ENCODE measurements at places on chromosomes 3 and 15.

- DNase-seq = no peak
These were observed 1730.4 kb downstream of the SI start for GRCh38 chr3:163347944-163348343.

DNA sequence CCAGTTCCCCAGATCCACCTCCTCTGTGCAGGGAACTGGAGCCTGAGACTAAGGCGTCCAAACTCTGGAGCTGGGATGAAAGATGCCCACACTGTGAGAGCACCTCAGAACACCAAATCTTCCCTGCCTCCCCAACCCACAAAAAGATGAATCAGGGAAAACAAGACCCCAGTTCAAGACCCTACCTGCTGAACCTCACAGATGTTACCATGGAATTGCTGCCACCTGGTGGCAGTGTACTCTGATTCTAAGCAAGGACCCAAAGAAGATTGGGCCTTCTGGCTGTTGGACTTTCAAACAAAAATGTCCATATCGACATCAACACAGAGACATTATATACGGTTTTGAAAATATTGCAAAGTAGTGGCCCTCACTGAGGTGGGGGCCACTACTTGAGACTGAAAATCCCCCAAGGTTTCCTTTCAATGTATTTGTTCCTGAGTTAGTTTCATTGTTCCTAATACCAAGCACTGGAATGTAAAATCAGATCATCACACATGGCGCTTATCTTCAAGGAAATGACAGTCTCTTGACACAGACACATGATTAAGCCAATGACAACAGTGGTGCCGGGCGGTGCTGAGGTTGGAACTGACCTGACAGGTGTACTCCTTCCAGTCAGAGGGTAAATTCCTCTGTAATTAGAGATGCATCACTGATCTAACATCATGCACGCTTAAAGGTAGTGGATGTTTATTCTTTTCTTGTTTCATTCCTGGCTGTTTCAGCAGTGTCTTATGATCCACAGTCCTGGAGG, 67.6 kb downstream of the SLC6A11 start:
- DNase-seq = peak; percentile 15

- DNase-seq = no peak
These were observed 20.3 kb downstream of the SETMAR start for GRCh38 chr3:4323246-4324027.

DNA sequence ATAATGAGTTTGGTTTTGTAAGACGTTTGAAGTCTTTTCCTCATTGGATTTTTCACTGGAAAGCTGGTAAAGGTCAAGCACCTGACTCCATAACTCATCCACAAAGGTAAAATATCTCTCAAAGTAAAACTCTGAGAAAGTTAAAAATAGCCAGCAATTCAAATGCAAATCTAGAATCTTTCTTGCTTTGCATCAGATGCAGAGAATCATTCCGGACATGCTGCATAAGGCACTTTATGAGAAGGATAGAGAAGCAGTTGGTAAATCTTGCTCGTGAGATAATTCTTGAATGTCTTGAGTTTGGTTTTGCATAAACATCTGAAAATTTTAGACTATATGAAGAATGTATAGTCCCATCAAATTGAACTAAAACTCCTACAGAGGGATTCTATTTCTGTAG, 9.1 kb downstream of the KCNMB2 start:
- DNase-seq = no peak

- no peak for DNase-seq
These were observed 10.3 kb upstream of the CD47 start for GRCh38 chr3:108100906-108101660.

- no peak for DNase-seq
These were observed 203.6 kb downstream of the TNIK start for GRCh38 chr3:171256445-171257250.

DNA sequence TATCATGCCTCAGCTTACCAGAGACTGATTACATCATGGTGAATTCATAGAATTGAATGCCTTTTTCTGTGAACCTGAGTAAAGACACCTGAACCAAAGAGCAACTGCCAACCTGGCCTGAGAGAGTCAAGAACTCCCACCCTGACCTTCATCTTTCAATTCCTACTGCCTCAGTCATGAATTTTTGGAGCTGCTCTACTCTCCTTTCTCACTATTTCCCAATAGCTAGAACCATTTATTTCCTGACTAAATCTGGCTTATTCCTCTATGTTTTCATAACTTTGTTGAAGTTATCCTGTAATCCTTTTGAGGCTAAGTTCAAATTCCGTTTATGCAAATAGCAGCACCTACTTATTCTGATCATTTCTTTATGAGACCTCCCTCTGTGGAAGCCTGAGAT, 712.4 kb upstream of the UBE2E2 start:
- no peak for DNase-seq

- DNase-seq = no peak
These were observed 141.6 kb upstream of the KBTBD8 start for GRCh38 chr3:66856533-66856932.

DNA sequence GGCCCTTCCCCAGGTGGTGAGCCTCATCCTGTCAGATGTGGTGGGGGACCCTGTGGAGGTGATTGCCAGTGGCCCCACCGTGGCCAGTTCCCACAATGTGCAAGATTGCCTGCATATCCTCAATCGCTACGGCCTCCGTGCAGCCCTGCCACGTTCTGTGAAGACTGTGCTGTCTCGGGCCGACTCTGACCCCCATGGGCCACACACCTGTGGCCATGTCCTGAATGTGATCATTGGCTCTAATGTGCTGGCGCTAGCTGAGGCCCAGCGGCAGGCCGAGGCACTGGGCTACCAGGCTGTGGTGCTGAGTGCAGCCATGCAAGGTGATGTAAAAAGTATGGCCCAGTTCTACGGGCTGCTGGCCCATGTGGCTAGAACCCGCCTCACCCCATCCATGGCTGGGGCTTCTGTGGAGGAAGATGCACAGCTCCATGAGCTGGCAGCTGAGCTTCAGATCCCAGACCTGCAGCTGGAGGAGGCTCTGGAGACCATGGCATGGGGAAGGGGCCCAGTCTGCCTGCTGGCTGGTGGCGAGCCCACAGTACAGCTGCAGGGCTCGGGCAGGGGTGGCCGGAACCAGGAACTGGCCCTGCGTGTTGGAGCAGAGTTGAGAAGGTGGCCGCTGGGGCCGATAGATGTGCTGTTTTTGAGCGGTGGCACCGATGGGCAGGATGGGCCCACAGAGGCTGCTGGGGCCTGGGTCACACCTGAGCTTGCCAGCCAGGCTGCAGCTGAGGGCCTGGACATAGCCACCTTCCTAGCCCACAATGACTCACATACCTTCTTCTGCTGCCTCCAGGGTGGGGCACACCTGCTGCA, 4.8 kb downstream of the GLYCTK start:
- no peak for DNase-seq

GRCh38 chr15:56342653-56343052, 22.6 kb upstream of the TEX9 start:
- no peak for DNase-seq

DNA sequence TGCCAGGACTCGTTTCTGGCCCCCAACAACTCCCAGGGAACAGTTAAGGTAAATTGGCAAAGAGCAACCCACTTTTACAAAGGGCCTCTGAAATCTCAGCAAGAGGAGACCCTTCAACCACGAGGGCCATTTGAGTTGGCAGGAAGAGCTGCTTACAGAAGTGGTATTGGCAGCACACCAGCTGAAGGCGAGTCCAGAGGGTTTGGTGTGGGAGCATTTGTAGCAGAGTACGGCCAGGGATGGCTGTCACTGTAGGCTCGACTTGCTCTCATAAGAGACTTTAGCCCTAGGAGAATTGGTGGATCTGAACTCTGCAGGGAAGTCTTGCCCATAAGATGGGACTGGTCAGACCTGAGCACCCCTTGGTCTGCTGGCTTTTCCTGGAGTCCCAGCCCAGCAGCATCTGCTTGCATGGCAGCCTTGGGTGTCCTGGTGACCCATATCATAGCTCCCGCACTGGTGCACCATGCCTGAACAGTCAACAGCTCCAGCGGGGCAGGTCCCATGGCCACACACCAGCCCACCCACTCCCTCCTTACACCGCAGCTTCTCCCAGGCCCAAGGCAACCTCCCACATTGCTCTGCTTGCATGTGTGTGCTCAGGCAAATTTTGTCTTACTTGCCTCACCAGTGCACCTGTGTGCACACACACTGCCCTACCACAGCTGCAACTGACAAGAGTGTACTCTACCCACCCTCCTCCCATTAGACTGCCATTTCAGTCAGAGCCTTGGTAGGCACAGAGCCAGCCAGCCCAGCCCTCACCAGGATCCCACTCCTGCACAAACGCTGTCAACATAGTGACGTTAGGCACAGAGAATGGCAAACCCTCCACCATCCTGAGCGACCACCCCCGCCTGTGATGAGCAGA, 861.6 kb upstream of the DPPA4 start:
- no peak for DNase-seq

DNA sequence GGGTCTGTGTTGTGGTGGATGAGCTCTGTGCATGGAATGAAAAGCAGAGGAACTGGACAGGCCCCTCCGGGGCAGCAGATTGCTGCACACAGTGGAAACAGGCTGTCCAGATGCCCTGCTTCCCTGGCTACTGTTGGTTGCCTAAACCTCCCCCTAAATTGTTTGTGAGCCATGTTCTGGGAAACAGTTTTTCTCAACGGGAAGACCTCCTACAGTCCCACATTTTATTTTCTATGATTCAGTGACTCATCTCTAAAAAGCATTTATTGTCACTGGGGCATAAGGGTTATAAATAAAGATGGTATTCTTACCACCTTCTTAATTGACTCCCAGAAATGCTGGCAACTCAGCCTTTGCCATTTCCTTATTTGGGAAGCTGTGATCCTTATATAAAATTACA, 20.3 kb upstream of the PTPN9 start:
- DNase-seq = no peak

GRCh38 chr3:13301286-13301987, 118.7 kb downstream of the NUP210 start:
- peak; percentile 85 for DNase-seq

DNA sequence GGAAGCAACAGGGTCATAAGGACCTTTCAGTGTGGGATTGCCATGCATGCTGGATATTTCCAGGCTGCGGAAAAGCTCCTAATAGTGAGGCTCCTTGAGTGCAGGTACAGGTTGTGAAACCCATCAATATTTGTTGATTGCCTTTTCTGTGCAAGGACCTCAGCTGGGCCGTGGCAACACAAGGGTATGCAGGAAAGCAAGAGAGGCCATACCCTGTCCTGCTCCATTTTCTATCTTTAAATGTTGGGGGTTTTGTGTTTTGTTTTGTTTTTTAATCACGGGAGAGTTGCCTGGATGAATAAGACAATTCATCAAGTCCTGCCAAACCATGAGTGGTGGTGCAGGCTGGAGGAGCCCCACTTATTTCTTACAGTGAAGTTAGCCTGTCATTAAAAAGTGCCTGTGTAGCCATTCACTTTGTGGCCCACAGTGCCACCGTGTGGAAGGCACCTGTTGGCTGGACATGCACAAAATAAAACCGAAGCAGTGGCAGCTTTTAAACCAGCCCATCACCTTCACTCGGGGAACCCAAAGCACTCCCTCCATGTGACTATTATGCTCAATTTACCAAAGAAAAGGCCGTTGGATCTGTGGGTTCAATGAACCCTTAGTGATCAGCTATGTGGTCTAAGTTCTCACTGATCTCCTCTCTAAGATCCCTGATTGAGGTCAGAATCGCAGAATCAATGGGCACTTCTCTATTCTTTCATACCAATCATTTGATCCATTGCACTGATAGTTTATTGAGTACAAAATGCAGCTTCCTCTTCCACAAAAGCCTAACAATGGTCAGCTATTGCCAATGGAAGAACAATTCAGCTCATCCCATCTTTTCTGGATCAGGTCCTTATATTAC, 42.2 kb downstream of the CLDN18 start:
- peak; percentile 63 for DNase-seq

- no peak for DNase-seq
These were observed 43.1 kb downstream of the LRCH3 start for GRCh38 chr3:197833930-197834715.

- DNase-seq = peak; percentile 74
These were observed 4.8 kb upstream of the MECOM start for GRCh38 chr3:169668072-169668956.

GRCh38 chr3:56919137-56919796, 117.5 kb upstream of the ARHGEF3 start:
- no peak for DNase-seq

DNA sequence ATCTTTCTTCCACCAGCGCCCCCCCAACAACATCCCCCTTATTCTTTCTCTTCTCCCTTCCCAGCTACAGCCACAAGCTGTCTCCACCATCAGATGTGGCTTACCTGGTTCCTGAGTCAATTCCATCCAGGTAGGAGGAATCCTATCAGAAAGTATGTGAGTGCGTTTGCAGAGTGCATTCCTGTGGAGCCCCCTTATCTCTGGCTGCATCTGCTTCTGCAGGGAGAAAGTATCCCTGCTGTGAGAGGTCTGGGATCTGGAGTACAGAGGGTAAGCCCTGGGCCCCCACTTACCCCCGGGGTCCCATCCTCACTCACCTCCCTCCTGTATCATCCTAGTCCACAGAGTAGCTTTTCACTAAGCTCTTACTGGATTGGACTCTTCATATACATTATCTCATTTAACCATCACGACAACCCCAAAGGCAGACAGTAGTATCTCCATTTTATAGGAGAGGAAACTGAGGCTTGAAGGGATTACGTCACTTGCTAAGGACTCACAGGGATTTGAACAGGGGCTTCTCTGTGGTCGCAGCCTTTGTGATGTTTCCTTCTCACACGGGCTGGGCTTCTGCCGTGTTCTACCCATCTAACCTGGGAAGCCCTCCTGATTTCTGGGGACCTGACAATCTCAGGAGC, 22.2 kb upstream of the MAGEF1 start:
- DNase-seq = no peak

DNA sequence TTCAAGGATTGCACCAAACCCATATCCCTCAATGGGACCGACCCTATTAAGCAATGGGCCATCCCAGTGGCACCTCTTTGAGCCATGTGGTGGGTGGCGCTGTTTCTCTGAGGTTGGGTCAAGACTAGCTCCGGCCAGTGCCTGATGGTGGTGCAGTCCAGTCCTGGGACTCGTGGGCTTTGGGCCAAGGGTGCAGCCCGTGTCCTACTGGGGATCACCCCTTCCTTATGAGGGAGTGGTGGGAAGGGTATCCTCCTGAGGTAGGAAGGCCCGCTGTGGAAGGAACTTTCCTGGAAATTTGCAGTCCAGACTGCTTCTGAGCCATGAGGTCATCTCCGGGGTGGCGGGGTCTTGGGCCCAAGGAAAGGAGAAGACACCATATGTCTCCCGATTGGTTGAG, 231.6 kb downstream of the SNRPN start:
- DNase-seq = no peak

GRCh38 chr3:100042166-100042981, 71.9 kb downstream of the FILIP1L start:
- no peak for DNase-seq

GRCh38 chr15:66157507-66157906, 96.0 kb downstream of the MEGF11 start:
- DNase-seq = peak; percentile 68

GRCh38 chr3:29408676-29409075, 127.8 kb downstream of the RBMS3 start:
- no peak for DNase-seq

DNA sequence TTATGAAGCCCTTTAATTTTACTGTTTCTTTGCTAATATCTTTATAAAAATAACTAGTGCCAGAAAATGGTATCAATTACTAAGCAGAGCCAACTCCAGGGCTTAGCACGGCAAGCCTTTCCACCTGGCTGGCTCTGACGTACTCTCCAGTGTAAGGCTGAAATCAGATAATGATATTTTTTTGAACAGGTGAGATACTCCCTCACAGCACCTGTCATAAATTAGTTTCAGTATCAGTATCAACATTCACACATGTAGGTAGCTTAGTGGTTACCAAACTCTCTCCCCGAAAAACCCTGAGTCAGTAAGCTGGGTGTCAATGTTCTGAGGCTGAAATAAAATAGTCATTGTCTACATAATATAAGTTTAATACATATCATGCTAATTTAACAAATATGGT, 710.1 kb downstream of the SQOR start:
- DNase-seq = no peak

GRCh38 chr3:157572559-157573270, 69.5 kb upstream of the VEPH1 start:
- peak; percentile 9 for DNase-seq
